Naive thymus-derived CD8-positive, alpha-beta T cell (primary cell): ENCODE measurements at places on chromosomes 1 and 21.
A peak's percentile ranks its signal among the peaks of the same experiment; 100 is the strongest.

- DNase-seq: no peak
These were observed 170.1 kb upstream of the IRF2BP2 start for GRCh38 chr1:234780112-234780511.

GRCh38 chr1:206590025-206590758, 22.1 kb downstream of the EIF2D start:
- no peak for DNase-seq

DNA sequence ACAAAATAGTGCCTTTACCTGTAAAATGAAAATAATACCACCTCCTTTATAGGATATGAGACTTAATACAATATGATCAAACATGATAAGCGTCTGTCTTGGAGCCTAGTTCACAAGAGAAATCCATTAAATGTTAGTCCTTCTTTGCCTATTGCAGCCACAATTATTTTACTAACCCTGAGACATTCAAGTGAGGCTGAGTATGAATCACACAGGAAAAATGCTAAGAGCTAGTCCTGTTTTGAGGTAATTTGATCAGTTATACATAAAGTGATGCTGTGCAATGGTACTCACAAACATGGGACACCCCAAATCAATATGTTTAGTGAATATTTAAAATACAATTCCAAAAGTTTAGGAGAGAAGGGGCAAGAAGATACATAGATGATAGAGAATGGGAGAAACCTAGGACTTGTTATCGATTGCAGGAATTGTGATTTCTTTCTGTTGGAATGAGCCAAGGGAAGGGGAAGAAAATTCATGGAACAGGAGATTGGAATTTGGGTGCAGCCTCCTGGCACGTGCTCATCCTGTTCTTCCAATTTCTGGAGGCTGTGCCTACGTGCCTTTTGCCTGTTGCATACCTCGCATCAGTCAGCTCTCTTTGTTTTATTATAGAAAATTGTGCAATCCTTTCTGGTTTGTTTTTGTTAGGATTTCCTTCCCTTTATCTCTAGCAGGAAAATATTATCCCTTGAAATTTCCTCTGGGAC, 39.9 kb upstream of the BACH1 start:
- no peak for DNase-seq

GRCh38 chr1:207186503-207186902, 82.5 kb downstream of the C4BPA start:
- no peak for DNase-seq

GRCh38 chr1:182952677-182953444, at the start of gene SHCBP1L:
Gene SHCBP1L, minus strand, starts transcription at chr1:182953166. Its CDS starts 33 bp downstream, at chr1:182953133.
- DNase-seq: no peak

GRCh38 chr1:230068952-230069684, 2.1 kb downstream of the GALNT2 start:
- no peak for DNase-seq

DNA sequence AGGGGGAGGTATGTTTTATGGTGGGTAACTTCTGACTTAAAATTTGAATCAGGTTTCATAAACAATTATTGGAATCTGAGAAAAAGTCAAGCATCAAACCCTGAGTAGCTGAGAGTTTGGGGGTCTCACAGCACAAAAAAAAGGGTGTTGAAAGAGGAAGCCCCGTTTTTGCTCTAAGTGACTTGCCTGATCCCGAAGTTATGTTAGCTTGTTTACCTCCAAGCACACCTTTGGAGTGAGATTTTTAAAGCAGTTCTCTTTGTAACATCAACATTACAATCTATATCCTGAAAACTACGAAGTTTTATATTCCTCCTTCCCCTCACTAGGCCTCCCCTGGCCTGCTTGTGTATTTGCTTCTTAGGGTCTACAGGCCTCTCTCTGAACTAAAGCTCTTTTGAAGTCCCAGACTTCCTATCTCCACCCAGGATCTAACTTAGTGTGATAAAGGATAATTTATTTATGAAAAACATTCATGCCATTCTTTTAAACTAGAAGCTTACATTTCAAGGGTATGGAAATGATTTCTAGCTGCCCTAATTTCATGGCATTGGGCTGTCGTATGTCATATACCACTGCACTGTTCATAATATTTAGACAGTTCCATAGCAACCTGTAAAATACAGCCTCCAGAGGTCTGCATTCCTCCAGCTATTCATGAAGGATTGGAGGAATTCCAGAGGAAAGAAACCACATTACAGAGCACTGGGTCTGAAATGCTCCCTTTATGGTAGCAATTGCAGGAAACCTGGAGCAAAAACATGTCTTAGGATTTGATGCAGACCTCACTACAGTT, 36.1 kb upstream of the RGS1 start:
- peak; percentile 26 for DNase-seq

DNA sequence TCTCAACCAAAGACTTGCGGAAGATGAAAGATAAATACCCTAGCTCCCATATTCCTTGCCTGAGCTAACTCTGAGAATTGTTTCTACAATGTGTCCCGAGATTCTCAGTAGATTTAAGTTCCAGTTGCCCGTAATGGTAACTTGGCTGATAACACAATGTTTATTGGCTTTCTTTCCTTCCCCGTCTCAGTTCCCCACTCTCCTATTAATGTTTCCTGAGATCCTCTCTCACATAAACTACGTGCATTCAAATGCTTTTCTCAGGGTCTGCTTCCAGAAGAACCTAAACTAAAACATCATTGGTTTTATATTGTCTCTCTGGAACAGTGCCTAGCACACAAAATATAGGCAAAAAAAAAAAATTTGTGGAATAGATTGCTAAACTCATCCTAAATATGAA, 794.2 kb upstream of the ADGRL2 start:
- DNase-seq: no peak

DNA sequence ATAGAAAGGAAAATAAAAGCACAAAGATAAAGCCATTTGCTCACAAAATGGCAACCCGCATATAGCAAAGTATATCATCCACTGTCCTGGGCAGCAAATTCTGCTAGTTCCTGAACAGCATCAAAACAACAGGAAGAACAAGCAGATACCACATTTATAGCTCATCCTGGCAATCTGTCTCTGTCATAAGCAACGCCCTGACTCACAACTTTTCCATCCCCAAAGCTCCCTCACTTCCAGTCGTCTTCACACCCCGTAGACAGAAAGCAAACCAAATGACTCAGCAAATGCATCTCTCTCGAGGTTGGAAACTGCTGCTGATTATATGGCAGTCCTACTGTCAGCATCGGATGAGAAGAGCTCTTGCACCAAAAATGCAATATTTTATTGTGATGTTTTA, 65.8 kb downstream of the AK5 start:
- no peak for DNase-seq

DNA sequence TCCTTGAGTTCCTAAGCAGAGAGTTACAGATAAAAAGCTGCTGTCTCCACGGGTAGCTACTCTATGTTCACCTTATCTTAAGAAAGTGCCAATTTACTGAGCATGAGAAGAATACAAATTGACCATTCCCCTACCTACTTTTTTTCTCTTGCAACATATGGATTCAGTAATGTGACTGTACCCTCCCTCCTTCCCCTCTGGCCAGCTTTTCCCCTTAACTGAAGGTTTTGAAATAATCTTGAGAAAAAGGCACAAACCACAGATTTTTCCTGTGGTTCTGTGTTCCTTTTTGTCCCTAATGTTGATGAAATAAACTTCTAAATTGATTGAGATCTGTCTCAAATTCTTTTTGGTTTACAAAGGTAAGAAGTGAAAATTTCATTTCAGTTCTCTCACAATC, 2.6 kb upstream of the CD2 start:
- DNase-seq: no peak

GRCh38 chr1:156591432-156592157, at the start of gene NAXE:
Gene NAXE, plus strand, starts transcription at chr1:156591776. Its CDS starts 29 bp downstream, at chr1:156591805.
- peak; percentile 72 for DNase-seq

GRCh38 chr1:81894867-81895266, 94.1 kb downstream of the ADGRL2 start:
- no peak for DNase-seq

GRCh38 chr1:27100335-27101053, 54.4 kb downstream of the SLC9A1 start:
- no peak for DNase-seq

GRCh38 chr1:24236789-24237371, 49.8 kb upstream of the IFNLR1 start:
- DNase-seq: no peak

- peak; percentile 85 for DNase-seq
These were observed 4.6 kb downstream of the IFFO2 start for GRCh38 chr1:18951818-18952391.

DNA sequence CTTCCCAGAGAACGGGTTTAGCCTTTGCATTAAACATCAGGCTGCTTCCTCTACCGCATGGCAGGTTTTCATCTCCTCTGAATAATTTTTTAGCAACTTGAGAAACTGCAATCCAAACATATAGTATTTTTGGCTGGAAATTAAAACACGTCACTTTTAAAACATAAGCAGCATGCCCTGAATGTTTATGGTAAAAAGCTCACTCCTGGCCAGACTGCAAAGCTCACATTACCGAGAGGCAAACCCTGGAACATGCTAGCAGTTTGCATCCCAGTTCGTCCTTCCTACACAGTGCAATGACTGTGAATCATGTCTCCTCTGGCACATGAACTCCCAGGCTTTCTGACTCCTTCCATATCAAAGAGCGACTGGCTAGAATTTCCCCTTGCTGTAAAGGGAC, 312.3 kb downstream of the RRAGC start:
- no peak for DNase-seq

DNA sequence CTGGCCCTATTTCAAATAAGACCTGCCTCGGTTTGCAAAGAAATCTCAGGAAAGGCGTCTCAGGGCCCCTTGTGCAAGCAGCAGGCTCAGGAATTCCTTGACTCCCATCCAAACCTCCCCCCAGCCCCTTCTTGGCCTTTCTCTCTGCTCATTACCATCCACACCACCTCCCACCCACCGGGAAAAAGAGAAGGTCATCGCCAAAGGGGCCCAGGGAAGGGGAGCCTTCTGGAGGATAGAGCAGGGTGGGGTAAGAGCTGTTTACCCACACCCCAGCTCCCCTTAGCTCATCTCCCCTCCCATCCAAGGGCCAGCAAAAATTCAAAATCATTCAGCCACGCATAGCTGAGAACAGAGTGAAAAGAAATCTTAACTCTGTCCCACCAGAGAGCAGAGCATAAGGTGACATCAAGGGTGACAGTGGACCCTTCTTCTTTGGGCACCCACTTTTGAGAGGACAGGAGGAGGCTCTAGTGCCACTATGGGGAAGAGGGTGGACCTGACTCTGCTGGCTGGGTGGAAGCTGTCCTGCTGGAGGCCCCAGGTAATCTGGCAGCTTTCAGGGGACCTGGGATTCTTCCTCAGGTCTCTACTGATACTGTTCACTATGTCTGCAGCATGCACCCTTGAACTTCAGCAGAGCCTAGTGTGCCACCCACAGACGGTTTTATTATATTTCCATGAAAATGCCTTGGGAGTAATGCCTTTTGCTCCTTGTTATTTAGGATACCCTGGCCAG, 3.9 kb upstream of the WNT2B start:
- DNase-seq: no peak

DNA sequence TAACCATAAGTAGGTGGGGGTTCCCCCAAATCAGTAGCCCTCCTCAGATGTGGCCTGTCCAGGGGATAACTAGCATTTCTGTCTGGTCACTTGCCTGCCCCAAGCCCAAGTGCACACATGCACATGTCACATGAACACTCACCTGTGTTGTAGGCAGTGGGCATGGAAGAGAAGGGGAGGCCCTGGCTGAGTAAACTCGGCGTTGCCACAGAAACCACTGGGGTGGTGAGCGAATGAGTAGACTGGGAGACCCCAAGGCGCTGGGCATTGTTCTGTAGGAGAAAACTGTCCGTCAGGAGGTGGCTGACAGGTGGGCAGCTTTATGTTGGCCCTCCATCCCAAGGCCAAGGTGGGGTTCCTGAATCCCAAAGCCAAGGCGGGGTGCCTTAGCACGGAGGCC, 25.6 kb downstream of the MEF2D start:
- no peak for DNase-seq

DNA sequence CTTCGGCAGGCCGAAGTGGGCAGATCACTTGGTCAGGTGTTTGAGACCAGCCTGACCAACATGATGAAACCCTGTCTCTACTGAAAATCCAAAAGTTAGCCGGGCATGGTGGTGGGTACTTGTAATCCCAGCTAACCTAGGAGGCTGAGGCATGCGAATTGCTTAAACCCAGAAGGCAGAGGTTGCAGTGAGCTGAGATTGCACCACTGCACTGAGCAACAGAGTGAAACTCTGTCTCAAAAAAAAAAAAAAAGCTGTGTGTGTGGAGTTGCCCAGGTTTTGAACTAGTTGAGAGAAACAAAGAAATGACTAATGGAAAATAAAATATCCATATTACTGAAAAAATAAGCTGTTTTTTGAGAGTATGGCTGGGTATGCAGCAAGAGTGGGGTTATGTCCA, 100.2 kb downstream of the GTF2B start:
- no peak for DNase-seq

DNA sequence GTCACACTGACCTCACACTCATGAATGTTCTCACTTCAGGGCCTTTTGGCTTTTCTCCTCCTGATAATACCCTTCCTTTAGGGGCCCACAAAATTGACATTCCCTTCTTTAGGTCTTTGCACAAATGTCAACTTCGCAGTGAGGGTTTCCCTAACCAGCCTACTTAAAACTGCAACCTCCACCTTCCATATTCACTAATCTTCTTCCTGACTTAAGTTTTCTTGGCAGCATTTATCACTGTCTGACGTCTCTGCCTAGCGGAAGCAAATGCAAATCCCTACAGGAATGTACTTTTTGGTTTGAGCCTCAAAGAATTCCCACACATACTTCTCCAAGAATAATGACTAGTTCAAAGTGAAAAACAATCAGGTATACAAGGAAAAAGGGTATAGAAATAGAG, 32.8 kb downstream of the INTS7 start:
- no peak for DNase-seq

DNA sequence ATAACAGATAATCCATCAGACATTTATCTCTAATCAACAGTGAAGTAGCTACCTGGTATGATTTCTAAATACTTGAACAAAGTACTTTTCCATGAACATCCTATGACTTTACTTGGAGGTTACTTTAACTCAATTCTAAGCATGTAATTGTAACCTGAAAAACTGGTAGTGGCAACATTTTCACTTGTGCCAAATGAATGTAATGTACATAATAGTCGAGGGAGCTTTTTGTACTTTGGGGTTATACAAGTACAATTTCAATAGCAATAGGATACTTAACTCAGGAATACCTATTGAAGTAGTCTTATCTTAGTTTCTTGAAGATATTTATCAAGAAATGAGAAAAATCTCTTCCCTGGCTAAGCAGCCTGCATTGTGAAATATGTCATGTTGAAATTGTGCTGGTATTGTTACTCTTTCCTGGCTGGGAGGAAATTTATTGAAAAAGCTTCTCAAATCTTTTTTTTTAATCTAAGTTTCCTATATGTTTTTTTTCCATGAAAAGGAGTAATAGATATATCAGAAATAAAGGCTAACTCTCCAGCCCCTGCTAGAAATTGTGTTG, 33.7 kb upstream of the CACYBP start:
- DNase-seq: no peak

- DNase-seq: no peak
These were observed 962 bp upstream of the MAN1C1 start for GRCh38 chr1:25615563-25616094.

DNA sequence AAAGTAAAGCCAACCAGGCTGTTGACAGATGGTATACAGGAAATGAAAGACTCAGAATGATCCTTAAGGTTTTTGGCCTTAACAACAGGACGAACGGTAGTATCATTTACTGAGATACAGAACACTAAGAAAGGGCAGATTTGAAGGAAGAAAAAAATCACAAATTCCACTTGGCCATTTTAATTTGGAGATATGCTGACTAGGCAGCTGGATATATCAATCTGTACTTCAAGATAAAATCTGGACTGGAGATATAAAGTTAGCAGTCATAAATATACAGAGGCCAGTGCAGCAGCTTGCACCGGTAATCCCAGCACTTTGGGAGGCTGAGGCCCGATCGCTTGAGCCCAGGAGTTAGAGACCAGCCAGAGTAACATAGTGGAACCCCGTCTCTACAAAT, 1.3 kb downstream of the NVL start:
- no peak for DNase-seq

- DNase-seq: no peak
These were observed 203.7 kb downstream of the S1PR1 start for GRCh38 chr1:101440485-101440884.
